Stomach (tissue), 19 donors: ENCODE measurements at places on chromosomes 4 and X.

GRCh38 chr4:158811216-158811540 is 42.4 kb downstream of the FNIP2 start:
- DNase-seq, result no peak

- peak; percentile 89 for DNase-seq
Measured at GRCh38 chrX:9995855-9996339, 28.7 kb downstream of the CLDN34 start.

- peak; percentile 30 for DNase-seq
Measured at GRCh38 chrX:69128588-69128987, 36.7 kb downstream of the PJA1 start.

GRCh38 chr4:150578745-150579501 is 3.0 kb upstream of the MAB21L2 start:
- no peak for DNase-seq

- no peak for DNase-seq
Measured at GRCh38 chrX:118756101-118756500, 28.7 kb downstream of the IL13RA1 start.

- DNase-seq, result no peak
Measured at GRCh38 chr4:100722866-100723459, 205.1 kb upstream of the EMCN start.

- peak; percentile 56 for DNase-seq
Measured at GRCh38 chrX:151384807-151385206, 12.2 kb upstream of the VMA21 start.

DNA sequence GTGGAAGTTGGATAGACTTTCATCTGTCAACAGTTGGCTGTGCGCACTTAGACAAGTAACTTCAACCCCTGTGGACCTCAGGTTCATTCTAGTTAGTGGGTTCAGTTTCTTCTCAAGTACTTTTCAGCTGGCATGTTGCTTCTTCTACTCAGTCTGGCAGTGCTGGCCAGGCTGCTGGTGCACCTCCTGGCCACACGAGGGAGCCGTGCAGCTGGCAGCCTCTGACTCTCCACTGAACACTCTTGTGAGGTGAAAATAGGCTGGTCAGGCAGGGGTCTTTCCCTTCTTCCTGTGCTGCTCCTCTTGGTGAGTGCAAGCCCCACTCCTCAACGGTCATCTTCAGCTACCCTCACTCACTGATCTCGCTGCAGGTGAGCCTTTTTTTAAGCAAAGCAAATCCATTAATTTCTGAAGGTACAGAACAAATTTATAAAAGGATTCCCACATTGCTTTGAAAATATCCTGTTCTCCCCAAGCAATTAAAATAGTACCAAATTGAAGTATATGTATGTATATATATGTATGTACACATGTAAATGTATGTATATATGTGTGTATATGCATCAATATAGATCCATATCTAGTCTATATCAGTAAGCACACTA is 30.6 kb downstream of the LONRF3 start:
- DNase-seq, result peak; percentile 73

DNA sequence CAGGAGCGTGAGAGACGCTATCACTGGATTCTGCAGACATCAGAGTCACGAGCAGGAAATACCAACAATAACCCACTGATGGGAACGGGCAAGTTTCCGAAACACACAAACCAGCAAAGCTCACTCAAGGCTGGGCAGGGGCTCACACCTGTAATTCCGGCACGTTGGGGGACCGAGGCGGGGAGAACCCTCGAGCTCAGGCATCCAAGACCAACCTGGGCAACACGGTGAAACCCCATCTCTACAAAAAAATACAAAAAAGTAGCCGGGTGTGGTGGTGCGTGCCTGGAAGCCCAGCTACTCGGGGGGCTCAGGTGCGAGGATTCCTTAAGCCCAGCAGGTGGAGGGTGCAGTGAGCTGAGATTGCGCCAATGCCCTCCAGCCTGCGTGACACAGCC is 17.2 kb upstream of the GTPBP6 start:
- no peak for DNase-seq

DNA sequence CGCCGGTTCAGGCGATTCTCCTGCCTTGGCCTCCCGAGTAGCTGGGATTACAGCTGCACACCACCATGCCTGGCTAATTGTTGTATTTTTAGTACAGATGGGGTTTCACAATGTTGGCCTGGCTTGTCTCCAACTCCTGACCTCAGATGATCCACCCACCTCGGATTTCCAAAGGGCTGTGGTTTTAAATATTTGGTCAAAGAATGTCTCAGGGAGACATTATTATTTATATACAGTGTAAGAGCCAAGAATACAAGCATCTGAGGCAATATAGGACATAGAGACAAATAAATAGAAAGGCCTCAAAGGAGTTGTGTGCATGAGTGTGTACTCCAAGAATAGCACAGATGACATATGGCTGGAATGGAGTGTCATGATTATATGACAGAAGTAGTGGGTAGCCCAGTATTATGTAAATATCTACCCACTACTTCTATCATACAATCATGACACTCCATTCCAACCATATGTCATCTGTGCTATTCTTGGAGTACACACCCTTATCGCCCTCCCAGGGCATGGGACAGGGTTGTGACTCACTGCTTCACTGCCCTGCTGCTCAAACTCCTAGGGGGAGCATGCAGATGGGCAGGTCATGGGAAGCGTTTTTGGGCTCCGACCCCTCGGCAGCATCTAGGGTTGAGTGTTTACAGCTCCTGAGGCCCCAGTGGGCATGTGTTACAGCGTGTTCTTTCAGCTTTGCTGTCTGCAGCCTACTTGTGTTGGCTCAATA is 1649.8 kb upstream of the PCDH10 start:
- DNase-seq, result no peak

DNA sequence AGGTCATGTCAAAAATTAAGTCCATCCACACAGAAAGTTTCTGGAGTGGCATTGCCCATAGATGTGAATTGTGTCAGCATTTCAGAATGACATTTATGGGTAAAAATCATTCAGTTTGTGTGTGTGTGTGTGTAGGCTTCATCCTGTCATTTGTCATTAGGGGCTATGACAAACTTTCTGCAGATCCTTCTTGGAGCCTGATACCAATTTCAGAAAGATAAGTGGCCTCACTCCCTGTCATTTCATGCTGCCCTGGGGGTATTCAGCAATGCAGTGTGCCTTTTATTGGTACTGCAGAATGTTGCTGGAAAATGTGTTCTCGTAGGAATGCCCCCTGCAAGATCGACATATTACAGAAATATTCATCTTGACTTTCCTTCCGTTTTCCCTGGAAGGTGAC is 659.7 kb downstream of the NLGN4X start:
- no peak for DNase-seq

DNA sequence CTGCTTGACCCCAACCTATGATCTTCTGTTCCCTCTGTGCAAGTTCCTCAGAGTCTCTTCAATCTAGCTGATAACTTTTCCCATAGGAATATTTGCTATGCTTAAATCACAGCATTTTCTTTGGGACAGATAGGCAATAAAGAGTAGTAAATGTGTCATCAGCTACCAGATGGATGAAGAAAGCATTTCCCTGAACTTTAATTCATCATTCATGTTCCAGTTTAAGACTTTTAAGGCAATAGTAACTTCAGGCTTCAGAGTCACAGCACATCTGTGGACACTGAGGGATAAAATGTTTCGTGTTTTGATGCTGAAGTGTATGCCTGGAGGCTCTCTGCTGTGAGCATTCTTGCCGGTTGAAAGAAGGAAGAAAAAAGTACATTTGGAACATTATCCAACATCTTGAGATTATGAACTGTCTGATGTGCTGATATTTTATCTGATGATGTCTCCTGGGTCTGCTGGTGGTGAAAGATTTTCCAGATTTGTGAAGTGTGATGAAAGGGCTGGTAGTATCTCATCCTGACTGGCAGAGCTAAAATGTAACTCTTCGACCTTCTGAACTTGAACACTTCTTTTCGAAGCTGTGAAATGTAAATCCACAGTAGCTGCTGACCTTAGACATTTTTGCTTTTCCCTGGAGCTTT is 133.7 kb downstream of the DCLK2 start:
- no peak for DNase-seq

GRCh38 chr4:38821739-38822138 is 17.1 kb upstream of the TLR1 start:
- no peak for DNase-seq

DNA sequence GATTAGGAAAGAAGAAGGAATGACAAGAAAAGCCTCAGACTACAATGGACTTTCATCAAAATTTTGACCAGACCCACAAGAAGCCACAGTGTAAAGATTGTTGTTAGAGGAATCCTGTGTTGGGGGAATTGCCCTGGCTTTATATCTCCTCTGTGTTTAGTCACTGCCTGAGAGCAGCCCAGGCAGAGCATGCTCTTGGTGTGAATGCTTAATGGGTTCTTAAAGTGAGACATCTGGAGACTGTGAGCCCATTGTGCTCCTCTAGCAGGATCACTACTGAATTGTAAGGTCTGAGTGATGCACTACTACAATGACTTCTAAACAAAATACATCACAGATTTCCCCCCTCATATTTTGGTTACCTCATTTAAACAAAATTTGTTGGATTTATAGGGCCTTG is 1860.5 kb upstream of the ADGRL3 start:
- peak; percentile 2 for DNase-seq

GRCh38 chr4:132330994-132331393 is 818.1 kb upstream of the PCDH10 start:
- DNase-seq, result no peak

DNA sequence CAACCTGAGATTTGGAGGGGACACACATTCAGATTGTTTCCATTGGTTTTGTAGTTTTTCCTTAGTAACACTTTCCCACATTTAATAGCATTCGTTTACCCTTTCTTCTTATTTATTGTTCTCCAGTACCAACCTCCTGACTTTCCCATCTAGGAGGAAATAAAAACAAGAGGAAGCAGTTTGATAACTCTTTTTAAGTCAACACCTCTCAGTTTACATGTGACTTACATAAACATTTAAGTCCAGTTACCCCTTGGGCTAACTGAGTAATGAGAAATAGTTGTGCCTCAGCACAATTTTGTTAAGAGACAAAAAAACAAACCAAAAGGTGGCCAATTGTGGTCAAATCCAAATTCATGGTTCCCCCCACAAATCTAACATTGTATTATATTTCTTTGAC is 34.8 kb downstream of the PHOX2B start:
- DNase-seq, result no peak

GRCh38 chr4:67700116-67700737 is 728 bp downstream of the UBA6 start:
- DNase-seq, result peak; percentile 51

- DNase-seq, result no peak
Measured at GRCh38 chrX:87728024-87728423, 210.4 kb downstream of the KLHL4 start.

- DNase-seq, result no peak
Measured at GRCh38 chrX:150238632-150239382, 124.3 kb upstream of the MAMLD1 start.

DNA sequence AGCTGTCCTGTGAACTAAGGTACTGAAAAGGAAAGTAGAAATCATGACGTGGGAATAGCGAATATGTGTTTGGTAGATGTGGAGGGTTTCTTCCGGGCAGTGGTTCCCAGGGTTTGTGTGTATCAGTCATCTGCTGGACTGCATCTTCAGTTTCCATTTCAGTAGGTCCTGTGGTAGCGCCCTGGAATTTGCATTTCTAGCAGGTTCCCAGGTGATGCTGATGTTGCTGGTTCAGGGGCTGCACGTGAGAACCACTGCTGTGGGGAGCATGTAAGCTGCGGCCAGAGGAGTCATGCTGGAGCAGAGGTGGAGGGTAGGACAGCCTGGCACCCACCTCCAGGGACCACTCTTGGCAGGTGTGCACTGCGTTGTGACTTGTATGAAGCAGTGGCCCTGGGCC is 47.1 kb downstream of the ARHGAP10 start:
- DNase-seq, result no peak

DNA sequence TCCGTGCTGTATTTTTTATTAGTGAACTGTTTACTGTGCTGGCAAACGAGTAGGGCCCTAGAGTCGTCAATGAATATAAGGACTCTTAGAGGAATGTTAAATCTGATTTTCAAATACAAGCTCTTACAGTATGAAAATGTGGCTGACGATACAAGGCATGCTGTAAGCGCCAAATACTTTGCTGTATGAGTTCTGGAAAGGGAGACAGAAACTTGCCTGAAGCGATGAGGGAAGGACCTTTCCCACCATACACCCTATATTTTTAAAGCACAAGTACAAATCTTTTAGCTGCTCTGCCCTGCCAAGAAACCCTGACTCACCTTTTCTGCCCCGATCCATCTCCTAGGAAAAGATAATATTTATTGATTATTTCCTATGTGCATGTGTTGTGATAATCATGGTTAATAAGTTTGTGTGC is 15.7 kb upstream of the RUFY3 start:
- no peak for DNase-seq

GRCh38 chrX:39856472-39857121 is 241.2 kb downstream of the BCOR start:
- no peak for DNase-seq

GRCh38 chr4:154872198-154872597 is 91.1 kb downstream of the RBM46 start:
- no peak for DNase-seq

DNA sequence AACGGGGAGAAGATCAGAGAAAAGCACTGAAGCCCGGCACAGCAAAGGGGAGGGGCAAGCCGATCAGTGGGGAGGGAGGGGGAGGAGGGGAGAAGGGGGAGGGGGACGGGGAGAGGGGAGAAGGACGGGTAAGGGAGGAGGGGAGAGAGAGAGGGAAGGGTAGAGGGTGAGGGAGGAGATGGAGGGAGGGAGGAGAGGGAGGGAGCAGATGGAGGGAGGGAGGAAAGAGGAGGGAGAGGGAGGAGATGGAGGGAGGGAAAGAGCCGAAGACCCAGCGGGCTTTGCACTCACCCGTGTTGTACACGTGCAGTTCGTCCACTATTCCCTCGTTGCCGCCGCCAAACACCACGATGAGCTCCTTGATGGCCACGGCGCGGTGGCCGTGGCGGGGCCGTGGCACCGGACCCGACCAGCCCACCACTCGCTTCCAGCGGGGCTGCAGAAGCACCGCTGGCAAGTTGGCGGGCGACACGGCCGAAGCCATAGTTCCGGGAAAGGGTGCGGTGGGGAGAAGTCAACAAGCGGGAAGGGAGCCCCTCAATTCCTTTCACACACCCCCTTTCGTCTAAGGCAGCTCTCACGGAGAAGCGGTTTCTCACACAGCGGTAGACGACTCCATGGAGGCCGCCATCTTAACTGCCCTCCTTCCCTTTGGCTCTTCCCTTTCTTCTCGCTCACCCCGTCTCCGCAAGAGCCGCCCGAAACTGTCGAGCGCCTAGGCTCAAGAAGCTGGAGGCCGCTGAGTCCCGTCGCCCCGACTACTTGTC is 1.1 kb downstream of the HCFC1 start:
- DNase-seq, result no peak

DNA sequence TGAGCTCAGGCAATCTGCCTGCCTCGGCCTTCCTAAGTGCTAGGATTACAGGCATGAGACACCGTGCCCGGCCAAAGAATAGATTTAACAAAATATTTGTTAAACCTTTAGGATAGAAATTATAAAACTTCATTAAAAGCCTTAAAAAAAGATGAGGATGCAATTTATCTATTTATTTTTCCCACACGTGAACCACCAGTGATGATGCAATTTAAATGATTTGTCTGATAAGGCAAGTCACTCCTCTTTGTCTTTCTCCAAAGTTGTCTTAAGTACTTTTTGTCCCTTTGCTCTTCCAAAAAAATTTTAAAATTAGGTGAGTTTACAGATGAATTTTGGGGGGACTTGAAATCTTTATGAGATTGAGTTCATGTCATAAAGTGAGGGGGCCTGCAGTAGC is 58.2 kb downstream of the SLC34A2 start:
- no peak for DNase-seq
